CD4-positive, alpha-beta T cell (primary cell): ENCODE measurements at places on chromosomes 4 and X.

- no peak for DNase-seq
Observed at GRCh38 chr4:186299291-186299690, 33.3 kb downstream of the F11 start.

DNA sequence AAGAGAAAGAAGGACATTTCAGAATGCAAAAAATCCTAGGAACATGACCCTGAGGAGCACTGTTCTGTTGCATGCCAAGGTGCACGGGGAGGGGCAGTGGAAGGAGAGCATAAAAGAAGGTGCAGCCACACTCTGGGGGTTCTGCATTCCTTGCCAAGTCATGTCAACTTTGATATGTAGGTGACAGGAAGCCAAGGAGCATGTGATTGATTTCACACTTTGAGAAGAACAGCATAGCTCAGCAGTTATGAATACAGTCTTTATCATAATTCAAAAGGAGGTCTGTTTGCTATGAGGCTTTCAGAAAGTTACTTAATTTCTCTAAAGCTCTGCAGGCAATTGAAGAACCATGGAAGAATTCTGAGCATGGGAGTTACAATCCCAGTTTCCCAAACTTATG lies 50.6 kb downstream of the SCFD2 start:
- no peak for DNase-seq

DNA sequence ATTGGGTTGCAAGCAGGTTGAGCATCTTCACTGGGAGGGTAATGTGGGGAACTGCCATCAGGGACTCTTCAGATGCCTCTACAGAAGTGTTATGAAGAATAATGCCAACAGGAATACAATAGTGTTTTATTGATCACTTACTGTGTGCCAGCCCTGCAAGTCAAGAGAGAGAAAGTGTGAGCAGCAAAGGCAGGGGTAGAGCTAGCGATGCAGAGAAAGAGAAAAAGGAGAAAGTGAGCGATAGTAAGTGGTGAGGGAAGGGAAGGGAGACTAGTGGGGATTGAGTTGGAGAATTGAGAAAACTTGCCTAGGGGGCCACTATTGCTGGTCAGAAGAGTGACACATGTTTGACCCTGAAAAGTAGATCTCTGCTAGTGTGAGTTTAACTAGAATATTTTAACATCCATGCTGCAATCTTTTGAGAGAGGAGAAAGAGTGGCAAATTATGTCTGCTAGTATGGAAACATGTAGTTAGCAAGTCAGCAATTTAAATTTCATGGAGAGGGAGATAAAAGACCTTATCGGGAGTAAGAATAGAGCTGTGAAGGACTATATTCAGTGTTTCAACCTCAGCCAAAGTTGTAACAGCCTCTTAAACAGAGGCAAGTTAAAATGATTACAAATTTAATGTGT lies 12.2 kb downstream of the AFF1 start:
- no peak for DNase-seq

- no peak for DNase-seq
Observed at GRCh38 chrX:118548841-118549240, 53.2 kb downstream of the DOCK11 start.

DNA sequence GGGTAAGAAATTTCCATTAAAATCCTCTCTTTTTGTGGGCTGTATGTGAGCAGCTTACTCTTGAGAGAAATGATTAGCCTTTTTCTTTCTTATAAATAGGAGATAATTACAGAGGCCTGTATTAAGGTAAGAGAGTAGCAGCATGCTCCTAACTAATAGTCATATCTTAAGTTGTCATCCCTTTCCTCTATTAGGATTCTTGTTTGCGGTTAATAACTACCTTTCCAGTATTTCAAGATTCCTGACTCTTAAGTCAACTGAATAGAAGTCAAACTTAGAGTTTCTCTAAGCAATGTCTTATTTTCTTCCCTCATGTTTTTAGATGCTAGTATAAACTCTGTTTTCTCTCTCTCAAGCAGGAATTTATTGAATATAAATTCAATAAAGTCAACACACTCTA lies 139.9 kb upstream of the GPRIN3 start:
- DNase-seq = no peak

DNA sequence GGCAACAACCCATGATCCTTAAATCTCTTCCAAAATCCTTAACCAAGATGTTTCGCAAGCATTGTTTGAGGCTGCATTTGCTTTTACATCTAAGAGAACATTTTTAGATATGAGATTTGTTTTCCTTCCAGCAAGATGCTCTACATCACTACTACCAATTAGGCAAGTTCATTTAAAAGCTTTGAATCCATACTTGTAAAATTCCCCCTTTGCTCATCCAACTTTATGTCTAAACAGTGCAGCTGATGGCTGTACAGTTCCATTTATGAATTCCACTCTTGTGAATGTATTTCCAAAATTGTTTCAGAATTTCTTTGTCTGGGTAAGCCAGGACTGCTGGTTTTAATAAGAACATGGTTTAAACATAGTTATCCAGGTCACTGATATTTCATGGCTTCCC lies 31.5 kb downstream of the RAI2 start:
- no peak for DNase-seq

DNA sequence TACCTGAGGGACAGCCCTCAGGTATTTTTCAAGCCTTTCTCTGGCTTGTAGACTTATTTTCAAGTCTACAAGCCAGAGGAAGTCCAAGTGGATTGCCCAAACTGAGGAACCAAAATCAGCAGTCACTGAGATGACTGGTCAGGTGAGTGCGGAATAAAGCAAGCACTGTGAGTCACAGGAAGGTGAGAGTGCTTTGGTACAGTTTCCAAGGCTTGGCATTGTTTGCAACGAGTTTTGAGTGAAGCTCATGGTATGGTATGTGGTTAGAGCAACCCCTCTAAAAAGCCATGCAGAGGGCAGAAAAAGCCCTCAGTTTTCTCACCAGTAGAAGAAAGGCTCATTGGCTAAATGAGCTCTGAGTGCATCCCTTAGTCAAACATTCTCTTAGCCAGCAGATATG lies 112.8 kb upstream of the EOLA2 start:
- no peak for DNase-seq

DNA sequence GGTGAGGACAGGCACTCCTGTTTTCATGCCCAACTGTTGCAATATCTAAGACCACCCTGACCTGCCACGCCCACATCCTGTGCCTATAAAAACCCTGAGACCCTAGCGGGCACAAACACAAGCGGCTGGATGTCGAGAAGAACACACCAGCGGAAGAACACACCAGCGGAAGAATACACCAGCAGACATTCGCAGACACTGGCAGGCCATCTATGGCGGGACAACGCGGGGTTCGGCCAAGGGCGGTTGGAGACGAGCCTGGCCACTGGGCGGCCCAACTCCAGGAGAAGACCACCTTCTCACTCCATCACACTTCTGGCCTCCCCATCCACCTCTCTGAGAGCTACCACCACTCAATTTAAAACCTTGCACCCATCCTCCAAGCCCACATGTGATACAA lies 361.4 kb downstream of the FAT4 start:
- DNase-seq = no peak

DNA sequence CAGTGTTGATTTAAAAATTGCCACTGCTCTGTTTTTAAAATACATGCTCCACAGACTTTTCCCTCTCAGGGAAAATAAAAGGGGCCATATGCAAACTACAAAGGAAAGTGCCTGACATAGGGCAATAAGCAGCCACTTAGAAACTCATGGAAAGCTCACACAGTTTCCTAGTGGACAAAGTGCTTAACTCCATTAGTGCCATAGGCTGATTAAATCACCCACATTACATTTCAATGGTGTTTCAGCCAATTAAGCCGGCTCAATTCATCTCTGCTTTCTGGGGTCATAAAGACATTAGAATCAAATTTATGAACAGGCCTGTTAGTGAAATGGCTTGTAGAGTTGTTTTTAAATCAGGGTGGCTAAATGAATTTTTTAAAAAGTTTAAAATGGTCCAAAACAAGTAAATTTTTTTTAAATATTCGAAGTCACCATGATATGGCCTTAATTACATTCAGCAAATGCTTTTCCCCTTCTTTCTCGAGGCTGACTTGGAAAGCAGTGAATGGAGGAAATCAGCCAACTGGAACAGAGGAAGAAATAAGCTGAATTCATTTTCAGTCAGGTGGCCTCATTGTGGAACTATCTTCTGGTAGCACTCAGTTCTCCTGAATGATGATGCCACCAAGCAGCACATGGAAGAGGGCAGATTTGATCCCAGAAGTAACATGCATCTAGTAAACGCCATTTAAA lies 2305.1 kb upstream of the AGA start:
- DNase-seq = no peak

DNA sequence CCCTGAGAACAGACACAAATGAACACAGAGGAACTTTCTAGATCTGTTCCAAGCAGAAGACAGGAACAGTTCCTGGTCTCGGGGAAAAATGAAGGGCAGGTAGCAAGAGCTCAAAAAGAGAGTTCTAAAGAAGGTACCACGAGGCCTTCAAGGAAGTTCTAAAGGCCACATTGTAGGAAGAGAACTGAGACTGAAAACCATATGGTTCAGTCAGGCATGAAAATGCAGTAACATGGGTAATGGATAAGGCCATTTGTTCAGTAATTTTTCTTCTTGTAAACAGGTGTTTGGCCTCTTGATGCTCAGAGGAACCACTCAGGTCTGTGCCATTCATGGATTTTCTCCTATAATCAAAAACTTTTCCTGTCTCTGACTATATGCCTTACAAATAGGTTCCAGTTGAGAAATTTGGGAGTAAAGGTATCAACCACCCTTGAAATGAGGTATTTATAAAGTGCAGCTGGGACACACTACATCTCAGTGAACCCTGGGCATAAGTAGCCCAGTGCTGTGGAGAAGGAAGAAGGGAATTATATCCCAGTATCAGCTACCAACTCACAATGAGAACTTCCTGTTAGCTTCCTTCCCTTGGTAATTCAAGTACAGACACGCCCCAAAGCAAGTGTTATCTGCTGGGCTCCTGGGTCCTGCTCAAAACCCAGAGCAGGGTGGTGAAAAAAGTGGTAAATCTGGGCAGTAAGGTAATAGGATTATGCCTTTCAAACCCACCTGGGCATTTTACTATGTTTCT lies 277.9 kb downstream of the KLHL13 start:
- no peak for DNase-seq
